Activated T-helper 17 cell treated with anti-CD3 and anti-CD28 coated beads, Interleukin-2, amount 50 U/mL, for 72 hours (primary cell): ENCODE measurements at places on chromosomes 2 and 18.

DNA sequence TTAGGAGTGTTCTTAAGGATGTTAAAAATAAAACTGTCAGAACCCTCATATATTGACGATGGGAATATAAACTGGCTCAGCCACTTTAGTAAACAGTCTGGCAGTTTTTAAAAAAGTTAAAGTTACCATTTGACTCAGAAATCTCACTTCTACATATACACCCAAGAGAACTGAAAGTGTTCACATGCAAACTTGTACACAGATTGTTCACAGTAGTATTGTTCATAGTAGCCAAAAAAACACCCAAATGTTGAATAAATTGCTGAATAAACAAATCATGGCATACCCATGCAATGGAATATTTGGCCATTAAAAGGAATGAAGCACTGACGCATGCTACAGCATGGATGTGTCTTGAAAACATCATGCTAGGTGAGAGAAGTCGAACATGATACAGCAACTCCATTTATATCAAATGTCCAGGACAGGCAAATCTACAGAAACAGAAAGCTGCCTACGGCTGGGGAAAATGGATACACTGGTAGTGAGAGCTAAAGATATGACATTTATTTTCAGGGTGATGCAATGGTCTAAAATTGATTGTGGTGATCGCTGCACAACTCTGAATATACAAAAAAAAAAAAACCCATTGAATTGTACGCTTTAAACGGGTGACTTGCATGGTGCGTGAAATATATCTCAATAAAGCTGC, 10.1 kb downstream of the RPL31 start:
- ATAC-seq: peak; percentile 78

GRCh38 chr2:30986231-30986580, 152.0 kb downstream of the GALNT14 start:
- ATAC-seq: no peak

- ATAC-seq: no peak
These were observed 71.3 kb upstream of the ACKR3 start for GRCh38 chr2:236498369-236498768.

- no peak for ATAC-seq
These were observed 15.7 kb downstream of the PARD6G start for GRCh38 chr18:80231616-80232015.

- ATAC-seq: no peak
These were observed 17.9 kb downstream of the XPO1 start for GRCh38 chr2:61520261-61520660.

- ATAC-seq: no peak
These were observed 81.7 kb downstream of the FAM161A start for GRCh38 chr2:61771904-61772845.

DNA sequence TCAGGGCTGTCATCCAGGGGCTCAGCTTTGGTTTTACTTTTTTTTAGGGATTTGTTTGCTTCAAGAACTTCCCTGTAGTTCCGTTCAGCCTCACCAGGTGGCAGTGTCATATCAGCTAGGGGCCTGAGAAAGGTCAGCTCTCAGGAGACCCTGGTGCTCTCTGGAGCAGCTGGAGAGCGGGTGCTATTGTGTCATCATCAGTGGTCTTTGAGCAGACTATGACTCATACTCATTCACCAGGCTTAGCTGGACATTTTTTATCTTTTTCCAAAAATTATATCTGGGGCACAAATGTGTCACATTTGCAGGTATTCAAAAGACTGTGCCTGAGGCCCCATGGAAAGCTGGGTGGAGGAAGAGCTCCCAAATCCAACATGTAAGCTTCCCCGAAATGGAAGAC, 24.4 kb downstream of the ZNF892 start:
- no peak for ATAC-seq

GRCh38 chr2:200259577-200259957, 46.9 kb upstream of the SPATS2L start:
- no peak for ATAC-seq
